ENCODE measurements at places on chromosomes 12 and 14. TPM values are rescaled to one million over a fixed set of nuclear protein-coding genes. Genes with fewer than 3 reads are reported as not detected.

GRCh38 chr14:45877981-45878380 is 625.0 kb upstream of the MIS18BP1 start:
- DNase-seq: no peak

- DNase-seq: no peak
These were observed 65.5 kb upstream of the SLCO1C1 start for GRCh38 chr12:20629414-20630156.

DNA sequence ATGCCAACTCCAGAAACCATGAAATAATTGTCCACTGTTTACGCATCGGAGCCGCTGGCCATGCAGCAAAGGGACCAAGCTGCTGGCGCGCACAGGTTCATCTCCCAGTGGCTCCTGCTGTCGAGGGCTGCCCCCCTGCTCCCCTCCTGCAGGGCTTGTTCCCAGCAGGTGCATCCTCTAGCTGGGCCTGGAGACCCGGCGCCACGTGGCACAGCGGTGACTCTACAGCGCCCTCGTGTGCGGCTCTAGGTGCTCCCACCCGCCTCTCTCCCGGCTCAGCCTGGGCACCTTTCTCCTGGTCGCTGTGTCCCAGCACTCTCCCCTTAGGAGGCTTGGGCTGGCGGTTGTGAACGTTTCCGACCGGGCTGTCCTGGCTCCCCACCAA is 37.5 kb upstream of the INF2 start:
- no peak for DNase-seq

KRT8 gene
- total RNA-seq: 73.7 TPM
